ENCODE measurements at places on chromosomes 5 and 9.
A peak's percentile ranks its signal among the peaks of the same experiment; 100 is the strongest.

- DNase-seq: no peak
Observed at GRCh38 chr9:120368799-120369198, 211.2 kb downstream of the CDK5RAP2 start.

DNA sequence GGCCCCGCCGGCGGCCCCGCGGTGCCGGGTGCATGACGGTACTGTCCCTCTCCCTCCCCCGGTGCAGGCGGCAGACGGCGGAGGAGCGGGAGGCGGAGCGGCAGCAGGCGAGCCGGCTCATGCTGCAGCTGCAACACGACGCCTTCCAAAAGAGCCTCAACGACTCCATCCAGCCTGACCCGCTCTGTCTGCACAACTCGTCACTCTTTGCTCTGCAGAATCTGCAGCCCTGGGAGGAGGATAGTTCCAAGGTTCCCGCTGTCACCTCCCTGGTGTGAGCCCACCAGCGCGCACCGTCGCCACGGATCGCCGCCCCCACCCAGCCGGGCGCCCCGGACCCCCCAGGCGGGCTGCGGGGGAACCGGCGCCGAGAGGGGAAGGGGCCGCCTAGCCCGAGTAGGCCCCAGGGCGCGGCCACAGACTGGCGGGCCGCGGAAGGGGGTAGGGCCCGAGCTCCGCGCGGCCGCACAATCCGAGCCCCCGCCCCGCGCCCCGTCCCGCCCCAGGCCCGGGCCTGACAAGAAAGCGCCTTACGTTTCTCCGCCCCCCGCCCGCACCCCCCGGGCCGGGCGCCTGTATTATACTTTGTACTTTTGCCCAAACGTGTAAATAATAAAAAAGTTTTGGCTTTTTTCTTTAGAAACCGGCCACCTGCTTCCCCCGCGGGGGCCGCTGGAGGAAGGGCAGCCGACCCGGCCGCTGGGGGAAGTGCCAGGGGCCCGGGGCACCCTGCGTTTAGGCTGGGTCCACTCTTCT is 2.5 kb downstream of the TLX3 start:
- DNase-seq: no peak

DNA sequence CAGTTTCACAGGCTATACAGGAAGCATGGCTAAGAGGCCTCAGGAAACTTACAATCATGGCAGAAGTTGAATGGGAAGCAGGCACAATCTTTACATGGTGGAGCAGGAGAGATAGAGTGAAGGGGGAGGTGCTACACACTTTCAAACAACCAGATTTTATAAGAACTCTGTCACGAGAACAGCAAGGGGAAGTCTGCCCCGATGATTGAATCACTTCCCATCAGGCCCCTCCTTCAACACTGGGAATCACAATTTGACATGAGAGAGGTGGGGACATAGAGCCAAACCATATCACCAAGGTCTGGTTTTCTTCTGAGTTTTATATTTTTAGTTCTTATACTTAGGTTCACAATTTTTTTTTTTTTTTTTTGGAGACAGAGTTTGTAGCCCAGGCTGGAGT is 16.1 kb downstream of the ZCCHC9 start:
- DNase-seq: no peak

- DNase-seq: no peak
Observed at GRCh38 chr5:39187831-39188731, 31.3 kb downstream of the FYB1 start.

GRCh38 chr5:169874621-169875020 is 105.7 kb downstream of the INSYN2B start:
- no peak for DNase-seq

- peak; percentile 86 for DNase-seq
Observed at GRCh38 chr5:132294728-132295504, 722 bp downstream of the SLC22A4 start.

DNA sequence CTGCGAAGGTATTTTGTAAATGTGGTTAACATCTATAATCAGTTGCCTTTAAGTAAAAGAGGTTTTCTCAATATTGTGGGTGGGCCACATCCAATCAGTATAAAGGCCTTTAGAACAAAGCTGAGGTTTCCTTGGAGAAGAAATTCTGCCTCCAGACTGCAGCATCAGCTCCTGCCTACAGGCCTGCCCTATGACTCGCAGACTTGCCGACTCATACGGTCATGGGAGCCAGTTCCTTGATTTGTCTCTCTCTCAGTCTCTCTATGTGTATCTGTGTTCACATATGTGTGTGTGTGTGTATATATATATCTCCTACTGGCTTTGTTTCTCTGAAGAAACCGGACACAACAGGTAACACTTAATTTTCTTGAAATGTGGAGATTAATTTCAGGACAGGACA is 45.3 kb downstream of the SLC36A1 start:
- no peak for DNase-seq

DNA sequence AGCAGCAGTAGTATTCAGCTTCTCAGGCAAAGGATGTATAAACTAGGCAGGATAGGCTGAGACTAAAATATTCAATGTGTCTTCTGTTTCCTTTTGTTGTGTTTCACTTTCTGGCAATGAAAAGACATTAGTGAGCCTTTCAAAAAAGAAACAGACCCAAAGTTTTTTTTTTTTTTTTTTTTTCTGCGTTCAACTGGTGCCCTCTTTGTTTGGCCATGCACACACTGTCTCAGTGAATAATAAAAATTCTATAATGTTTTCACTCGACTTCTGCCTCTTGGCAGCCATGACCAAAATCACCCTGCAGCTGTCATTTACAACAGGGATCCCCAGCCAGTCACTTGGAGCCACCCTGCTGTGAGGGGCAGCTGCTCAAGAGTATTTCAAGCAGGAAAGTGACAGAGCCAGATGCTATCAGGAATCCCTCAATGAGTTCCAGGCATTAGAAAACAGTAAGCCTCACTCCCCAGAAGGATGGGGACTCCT is 44.0 kb upstream of the MAN2A1 start:
- no peak for DNase-seq

DNA sequence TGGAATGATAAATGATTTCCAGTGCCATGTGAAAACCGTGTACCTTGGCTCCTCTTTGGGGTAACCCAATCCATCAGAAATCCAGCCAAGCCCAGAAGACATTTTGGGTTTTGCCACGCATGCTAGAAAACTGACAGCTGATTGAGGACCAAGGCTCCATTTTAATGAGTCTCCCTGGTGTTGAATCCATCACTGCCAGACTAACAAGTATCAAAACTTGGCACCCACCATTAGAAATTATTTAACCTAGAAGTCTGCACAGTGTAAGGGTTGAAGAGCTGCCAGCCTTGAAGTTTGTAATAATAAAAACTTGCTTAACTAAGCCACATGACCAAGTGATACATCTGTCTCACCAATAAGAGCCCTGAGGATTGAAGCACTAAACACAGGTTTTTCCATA is 369.9 kb downstream of the DNAH5 start:
- DNase-seq: no peak
